ENCODE measurements at places on chromosomes 7 and 10. TPM values are rescaled to one million over a fixed set of nuclear protein-coding genes. Genes with fewer than 3 reads are reported as not detected.

DNA sequence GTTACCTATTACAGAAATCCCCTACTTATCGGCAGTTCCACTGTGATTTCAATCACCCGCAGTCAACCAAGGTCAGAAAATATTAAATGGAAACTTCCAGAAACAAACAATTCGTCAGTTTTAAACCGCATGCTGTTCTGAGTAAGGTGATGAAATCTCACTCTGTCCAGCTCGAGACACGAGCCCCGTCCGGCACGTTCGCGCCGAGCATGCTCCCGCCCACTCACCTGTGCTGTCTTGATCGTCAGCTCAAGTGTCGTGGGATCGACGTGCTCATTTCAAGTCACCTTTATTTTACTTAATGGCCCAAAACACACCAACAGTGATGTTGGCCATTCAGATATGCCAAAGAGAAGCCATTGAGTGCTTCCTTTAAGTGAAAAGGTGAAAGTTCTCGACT, 21.2 kb downstream of the ESYT2 start:
- DNase-seq: no peak

UNCX gene
- polyA plus RNA-seq: not detected

- DNase-seq: no peak
Measured at GRCh38 chr7:126700807-126701604, 551.7 kb downstream of the GRM8 start.

- no peak for DNase-seq
Measured at GRCh38 chr10:70380350-70381135, 1.9 kb downstream of the LRRC20 start.

- no peak for DNase-seq
Measured at GRCh38 chr7:17940951-17941431, 697 bp upstream of the SNX13 start.

DNA sequence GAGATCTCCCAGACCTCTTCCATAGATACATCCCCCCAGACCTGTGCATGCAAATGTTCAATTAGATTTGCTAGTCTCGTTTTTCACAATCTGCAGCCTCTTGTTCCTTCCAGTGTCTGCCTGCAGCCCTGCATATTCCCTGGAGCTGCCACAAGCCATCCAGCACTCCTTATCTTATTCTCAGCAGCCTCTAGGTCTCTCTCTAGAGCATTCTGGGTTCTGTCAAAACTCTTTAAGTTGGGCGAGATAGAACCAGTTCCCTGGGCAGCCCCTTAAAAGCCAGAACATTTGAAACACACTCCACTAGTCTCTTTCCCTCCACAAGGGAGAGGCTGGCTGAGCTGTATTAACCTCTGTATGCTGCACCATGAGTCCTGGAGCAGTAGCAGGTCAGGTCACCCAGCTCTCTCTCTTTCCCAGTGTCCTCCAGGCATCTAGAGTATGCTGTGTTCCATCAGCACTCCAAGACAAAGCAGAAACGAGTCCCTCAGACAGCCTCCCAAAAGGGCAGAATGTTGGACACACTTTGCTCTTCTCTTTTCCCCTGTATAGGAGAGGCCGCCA, 20.6 kb upstream of the MCM10 start:
- DNase-seq: no peak

ABI1 gene
- polyA plus RNA-seq: 67.5 TPM

DNA sequence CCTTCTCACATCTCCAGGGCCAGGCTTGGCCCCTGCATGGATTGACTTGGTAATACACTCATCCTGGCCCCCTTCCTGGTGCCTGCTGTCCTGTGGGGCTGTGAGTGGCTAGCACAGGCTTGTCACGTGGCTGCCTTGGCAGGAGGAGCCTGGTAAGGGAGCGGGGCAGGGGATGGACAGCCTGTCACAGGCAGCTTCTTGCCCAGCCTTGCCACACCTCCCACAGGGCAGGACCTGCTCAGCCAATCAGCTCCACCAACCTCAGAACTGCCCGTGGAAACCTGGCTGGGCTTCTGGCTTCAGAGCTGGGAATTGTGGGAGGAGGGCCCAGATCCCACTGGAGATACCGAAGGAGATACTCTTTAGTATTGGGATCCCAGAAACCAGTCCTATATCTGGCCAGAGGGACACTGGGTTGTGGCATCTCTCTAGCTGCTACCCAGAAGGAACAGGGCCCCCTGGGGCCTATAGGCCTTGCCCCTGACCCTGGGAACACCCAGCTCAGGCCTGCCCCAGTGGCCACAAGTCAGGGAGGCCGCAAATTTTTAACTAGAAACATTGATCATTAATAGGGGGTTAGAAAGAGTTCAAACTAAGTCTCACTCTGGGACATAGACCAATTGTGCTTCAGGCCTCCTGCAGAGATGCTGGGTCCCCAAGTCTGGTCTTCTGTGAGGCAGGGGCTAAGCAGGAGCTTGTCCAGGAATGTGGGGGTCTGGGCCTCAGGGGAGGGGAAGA, at the start of gene HOGA1:
TSS of gene HOGA1 (plus strand) at position 330 of the 738 bp plus-strand sequence. CDS start at position 645, 315 bp downstream.
- DNase-seq: no peak

DNA sequence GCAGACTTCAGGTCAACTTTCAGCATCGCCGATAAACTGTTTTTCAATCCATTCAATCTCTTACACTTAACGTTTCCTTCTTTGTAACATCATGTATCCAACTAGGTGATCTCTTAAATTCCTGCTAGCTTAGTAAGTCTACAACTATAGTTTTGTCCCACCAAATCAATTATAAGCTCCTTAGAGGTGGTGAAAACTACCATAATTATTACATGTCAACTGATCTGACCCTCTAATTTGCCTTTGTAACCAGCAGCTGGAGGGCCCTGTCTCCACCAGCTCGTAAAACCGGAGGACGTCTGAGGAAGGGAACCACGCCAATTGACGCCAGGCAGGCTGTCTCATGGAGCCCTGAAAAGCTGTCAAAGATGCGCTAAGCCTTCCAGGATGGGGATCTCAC, 113.4 kb downstream of the ABCC2 start:
- DNase-seq: no peak

PLCE1 gene
- polyA plus RNA-seq: 15.3 TPM

DNA sequence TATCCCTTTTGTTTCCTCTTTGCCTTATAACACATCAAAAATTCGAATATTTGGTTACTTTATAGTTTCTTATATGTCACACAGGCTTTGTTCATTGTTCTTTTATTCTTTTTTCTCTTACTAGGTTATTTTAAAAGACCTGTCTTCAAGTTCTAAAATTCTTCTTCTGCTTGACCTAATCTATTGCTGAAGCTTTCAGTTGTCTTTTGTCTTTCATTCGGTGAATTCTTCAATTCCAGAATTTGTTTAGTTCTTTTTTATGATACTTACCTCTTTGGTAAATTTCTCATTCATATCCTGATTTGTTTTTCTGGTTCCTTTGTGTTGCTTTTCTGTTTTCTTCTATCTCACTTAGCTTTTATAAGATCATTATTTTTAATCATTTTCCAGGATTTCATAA, 188.4 kb downstream of the ZEB1 start:
- DNase-seq: no peak

- no peak for DNase-seq
Measured at GRCh38 chr7:47379629-47380324, 202.1 kb downstream of the TNS3 start.

DNA sequence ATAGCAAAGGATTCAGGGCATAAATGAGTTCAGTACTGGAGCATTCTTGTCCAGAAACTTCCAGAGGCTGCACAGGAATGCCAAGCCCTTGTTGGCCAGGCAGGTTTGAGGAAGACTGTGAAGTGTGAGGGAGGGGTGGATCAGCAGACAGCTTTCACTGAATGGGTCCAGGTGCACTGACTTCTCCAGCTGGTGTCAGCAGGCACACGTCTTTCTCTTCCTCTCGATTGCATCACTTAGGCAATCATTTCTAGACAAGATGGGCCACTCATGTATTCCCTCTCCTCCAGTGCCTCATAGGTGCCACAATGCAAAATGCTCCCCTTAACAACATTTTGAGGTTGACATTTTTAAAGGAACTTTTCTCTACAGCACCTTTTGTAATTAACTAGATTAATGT, 15.6 kb upstream of the PLEKHS1 start:
- DNase-seq: peak; percentile 12

DNA sequence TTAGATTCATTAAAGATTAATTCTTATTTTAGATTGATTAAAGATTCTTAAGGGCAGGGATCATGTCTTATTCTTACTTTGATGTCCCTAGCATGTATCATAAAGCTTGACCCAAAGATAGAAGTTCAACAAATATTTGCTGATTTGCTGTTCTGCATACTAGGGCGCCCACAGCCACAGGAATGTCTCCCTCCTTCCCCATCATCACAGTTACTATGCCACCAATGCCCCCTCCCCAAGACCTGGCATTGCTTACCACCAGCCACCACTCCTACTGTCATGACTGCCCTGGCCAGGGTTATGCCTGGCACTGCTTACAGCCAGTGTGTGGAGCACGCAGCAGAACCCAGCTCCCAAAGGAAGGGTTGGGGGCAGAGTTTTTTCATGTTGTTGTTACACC, 86.7 kb upstream of the AGK start:
- no peak for DNase-seq

- no peak for DNase-seq
Measured at GRCh38 chr10:51103554-51104217, 29.4 kb downstream of the PRKG1 start.

GRM3 gene
- polyA plus RNA-seq: 0.23 TPM
